ENCODE measurements at places on chromosomes 7 and 10. TPM values are rescaled to one million over a fixed set of nuclear protein-coding genes. Genes with fewer than 3 reads are reported as not detected.

- H3K4me1 ChIP-seq, result no peaks in the 10 kb centered on the region
- no peak overlapping the region for H3K27ac ChIP-seq
- peaks cover 22% of the 10 kb centered on the region for H3K27me3 ChIP-seq
- no peaks in the 10 kb centered on the region for H3K36me3 ChIP-seq
- no peak for DNase-seq
Observed at GRCh38 chr10:75291805-75292204, 56.0 kb upstream of the COMTD1 start.

DNA sequence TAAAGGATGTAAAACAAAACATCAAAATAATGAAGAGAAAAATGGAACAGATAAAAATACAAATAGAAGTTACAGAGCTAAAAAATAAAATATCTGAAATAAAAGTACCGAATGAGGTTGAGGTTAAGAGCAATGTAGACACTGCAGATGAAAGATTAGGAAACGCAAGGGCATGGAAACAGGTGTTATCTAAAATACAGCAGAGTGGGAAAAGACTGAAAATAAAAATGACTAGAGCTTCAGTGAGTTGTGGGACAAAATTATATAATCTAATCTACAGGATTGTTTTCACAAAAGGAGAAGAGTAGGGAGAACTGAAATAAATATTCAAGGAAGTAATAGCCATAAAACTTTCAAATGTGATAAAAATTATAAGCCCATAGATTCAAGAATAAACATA lies 123.8 kb downstream of the PTEN start:
- H3K4me1 ChIP-seq, result no peaks in the 10 kb centered on the region
- DNase-seq, result no peak
- no peak overlapping the region for H3K4me3 ChIP-seq
- H3K36me3 ChIP-seq, result no peaks in the 10 kb centered on the region

DNA sequence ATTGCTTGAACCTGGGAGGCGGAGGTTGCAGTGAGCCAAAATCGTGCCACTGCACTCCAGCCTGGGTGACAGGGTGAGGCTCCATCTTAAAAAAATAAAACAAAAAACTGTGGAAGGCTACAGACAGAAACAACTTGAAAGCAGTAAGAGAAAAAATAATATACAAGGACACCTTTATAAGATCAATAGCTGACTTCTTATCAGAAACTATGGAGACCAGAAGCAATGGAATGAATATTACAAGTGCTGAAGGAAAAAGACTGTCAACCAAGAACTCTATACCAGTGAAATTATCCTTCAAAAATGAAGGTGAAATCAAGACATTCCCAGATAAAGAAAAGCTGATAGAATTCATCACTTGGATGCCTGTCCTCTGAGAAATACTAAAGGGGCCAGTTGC lies 49.0 kb downstream of the RBAK start:
- peaks cover 3% of the 10 kb centered on the region for H3K36me3 ChIP-seq
- H3K27ac ChIP-seq, result no peak overlapping the region
- H3K4me3 ChIP-seq, result no peak overlapping the region
- no peaks in the 10 kb centered on the region for H3K27me3 ChIP-seq

- H3K36me3 ChIP-seq, result no peaks in the 10 kb centered on the region
- H3K27me3 ChIP-seq, result no peaks in the 10 kb centered on the region
- H3K27ac ChIP-seq, result no peak overlapping the region
- DNase-seq, result no peak
- no peaks in the 10 kb centered on the region for H3K4me1 ChIP-seq
Observed at GRCh38 chr7:73869011-73869798, 8.2 kb downstream of the TMEM270 start.

GRCh38 chr10:69241575-69241974 lies 21.4 kb downstream of the HKDC1 start:
- H3K27ac ChIP-seq, result no peak overlapping the region
- peaks cover 2% of the 10 kb centered on the region for H3K27me3 ChIP-seq
- no peak overlapping the region for H3K4me3 ChIP-seq
- no peak for DNase-seq

DNA sequence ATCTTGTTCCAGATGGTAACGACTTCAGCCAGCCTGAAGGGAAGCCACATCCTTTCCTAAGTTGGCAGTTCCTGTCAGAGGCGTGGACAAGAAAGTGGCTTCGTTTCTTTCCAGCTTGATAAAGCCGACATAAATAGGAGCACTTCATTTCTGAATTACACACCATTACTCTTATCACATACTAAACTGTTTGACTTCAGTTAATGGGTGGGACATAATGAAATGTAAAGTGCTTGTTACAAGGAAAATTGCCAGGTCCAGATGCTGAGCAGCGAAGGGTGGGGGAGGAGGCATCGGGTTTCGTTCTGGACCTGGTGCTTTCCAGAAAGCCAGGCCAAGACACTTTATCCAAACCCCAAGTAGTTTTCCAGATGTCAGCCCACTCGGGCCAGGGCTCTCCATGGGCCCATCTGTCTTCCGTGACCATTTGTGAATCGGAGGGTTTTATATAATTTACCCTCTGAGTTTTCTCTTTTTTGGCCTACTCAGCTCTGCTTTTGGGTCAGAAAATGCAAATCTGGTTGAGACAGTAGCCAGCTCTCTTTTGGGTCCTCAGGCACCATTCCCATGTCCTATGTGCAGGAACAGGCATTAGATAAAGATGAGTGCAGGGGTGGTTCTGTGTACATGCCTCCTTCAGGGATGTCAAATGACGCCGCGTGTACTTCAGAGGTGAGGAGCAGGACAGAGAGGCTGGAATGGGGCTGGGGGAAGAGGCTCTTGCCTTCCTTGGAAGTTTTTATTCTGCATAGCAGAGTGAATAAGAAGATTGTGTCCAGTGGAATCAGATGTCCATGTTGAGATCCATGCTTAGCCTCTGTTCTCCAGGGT lies 90.2 kb downstream of the TACC2 start:
- no peaks in the 10 kb centered on the region for H3K4me1 ChIP-seq
- H3K4me3 ChIP-seq, result no peak overlapping the region
- no peaks in the 10 kb centered on the region for H3K36me3 ChIP-seq

DNA sequence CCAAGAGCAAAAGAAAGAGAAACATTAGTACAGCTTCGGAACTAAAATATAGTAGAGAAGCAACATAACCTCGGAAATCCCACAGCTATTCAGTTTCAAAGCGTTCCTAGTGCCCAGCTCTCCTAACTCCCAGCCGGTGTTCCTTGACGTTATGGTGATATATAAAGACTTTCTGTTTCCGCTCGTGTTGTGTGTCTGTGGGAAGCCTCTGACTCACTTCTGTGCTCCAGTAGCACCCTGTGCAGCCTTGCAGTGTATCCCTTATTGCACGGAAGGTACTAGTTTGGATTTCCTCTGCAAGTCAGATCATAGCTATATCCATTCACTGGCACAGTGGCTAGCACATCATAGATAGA lies 535 bp downstream of the ASAH2B start:
- peaks cover 15% of the 10 kb centered on the region for H3K27me3 ChIP-seq
- peak overlapping the region; percentile 98 for H3K4me3 ChIP-seq
- peak; percentile 4 for DNase-seq

DNA sequence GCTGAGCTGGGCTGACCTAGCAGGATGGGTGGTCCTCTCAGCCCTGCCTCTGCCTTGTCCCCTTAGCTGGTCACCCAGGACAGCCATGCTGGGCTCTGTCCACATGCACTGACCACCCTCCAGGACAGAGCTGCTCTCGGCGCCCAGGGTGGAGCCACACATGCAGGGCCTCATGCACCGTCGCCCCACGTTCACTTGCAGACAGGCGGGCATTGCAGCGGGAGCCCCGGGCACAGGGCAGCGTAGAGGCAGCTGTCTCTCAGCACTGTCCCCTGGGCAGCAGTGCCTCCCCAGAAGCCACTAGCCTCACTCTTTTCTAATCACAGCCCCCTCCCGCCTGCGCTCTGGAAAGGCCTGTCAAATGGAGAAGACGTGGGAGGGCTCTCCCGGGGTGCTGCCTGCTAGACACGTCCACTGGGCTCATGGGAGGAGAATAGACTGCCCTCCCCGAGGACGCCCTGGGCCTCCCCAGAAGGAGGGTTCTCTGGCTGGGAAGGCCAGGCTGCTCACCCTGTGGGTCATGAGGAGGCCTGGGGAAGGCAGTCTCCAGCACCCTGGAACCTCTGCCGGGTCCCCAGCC lies 37.4 kb downstream of the YKT6 start:
- DNase-seq, result no peak
- no peaks in the 10 kb centered on the region for H3K27me3 ChIP-seq
- H3K27ac ChIP-seq, result no peak overlapping the region
- no peaks in the 10 kb centered on the region for H3K36me3 ChIP-seq
- H3K4me1 ChIP-seq, result no peaks in the 10 kb centered on the region

DNA sequence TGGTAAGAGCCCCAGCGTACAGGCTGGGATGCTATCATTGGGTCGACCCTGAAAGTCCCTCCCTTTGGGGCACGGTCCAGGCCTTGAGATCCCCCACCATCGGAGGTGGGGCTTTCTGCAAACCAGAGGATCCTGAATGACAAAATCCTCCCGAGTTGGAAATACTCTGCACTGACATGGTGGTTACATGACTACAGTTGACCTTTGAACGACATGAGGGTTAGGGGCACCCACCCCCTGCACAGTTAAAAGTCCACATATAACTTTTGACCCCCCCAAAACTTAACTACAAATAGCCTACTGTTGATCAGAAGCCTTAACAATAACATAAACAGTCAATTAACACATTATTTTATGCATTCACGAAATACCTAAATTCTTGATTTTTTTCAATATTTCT lies 13.1 kb downstream of the HSPA12A start:
- no peak overlapping the region for H3K27ac ChIP-seq
- peaks cover 22% of the 10 kb centered on the region for H3K27me3 ChIP-seq
- peaks cover 3% of the 10 kb centered on the region for H3K4me1 ChIP-seq
- no peak overlapping the region for H3K4me3 ChIP-seq
- DNase-seq, result no peak
- no peaks in the 10 kb centered on the region for H3K36me3 ChIP-seq

GRCh38 chr7:29077854-29078253 lies 68.5 kb downstream of the CPVL start:
- H3K36me3 ChIP-seq, result no peaks in the 10 kb centered on the region
- H3K4me1 ChIP-seq, result no peaks in the 10 kb centered on the region
- DNase-seq, result no peak
- no peak overlapping the region for H3K4me3 ChIP-seq
- no peak overlapping the region for H3K27ac ChIP-seq
- H3K27me3 ChIP-seq, result peaks cover 7% of the 10 kb centered on the region

DNA sequence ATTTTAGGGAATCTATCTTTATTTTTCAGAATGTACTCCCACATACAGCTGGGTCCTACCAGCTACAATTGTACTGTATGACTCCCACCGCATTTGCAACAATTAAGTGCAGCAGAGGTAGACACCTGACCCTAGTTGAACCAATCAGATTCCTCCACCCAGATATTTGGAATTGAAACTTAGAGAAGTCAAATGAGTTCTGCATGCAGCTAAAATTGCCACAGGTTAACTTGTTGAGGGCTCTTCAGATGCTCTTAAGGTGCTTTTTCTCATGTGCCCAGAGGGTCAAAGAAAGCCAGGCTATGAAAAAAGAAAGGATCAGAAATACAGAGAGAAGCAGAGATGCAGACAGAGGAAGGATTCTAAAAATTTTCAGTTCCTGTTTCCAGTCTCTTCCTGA lies 68.0 kb upstream of the TES start:
- peaks cover 50% of the 10 kb centered on the region for H3K4me1 ChIP-seq
- DNase-seq, result no peak
- H3K4me3 ChIP-seq, result no peak overlapping the region
- peaks cover 5% of the 10 kb centered on the region for H3K27me3 ChIP-seq
- H3K27ac ChIP-seq, result no peak overlapping the region

DNA sequence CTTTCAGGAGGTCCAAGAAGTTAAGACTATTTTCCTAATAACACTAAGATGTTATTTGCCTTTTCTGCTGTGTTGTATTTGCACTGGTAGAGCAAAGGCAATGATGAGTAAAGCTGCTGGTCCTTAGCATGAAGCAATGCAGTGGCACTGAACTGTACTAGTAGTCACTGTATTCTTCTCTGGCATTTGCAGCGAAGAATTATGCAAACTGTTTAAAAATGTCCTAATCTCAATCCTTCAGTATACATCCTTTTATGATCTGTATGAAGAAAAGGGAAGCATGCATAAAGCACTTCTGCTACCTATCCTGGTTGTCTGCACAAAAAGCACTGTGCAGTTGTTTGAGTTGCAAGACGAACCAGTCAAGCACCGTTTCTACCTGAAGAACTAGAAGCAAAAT lies 20.4 kb downstream of the IGF2BP3 start:
- DNase-seq, result no peak
- peaks cover 29% of the 10 kb centered on the region for H3K27me3 ChIP-seq
- no peaks in the 10 kb centered on the region for H3K36me3 ChIP-seq
- peaks cover 5% of the 10 kb centered on the region for H3K4me1 ChIP-seq
- H3K27ac ChIP-seq, result no peak overlapping the region

- no peak overlapping the region for H3K27ac ChIP-seq
- H3K4me3 ChIP-seq, result no peak overlapping the region
- no peaks in the 10 kb centered on the region for H3K4me1 ChIP-seq
- no peaks in the 10 kb centered on the region for H3K36me3 ChIP-seq
- DNase-seq, result no peak
Observed at GRCh38 chr10:34528320-34528719, 286.8 kb downstream of the PARD3 start.

DNA sequence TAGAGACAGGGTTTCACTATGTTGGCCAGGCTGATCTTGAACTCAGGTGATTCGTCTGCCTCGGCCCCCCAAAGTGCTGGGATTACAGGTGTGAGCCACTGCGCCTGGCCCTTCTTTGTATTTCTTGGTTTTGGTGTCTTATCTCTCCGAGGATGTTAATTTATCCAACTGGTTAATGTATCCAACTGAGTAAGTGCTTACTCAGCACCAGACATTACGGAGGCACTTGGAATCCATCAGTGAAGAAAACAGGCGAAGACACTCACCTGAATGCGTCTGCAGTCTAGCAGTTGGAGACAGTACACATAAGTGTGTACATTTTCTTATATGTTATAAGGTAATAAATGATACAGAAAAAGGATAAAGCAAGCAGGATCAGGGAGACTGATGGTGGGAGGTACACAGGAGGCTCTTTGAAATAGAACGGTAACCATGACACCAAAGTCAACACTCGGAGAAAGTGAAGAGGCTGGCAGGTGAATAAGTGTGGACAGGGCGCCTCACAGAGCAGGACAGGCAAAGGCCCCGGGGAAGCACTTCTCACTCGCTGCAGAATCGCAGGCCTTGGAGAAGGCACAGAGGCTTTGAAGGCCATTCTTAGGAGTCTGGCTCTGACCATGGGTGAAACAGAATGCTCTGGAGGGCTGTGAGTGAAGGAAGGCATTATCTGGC lies 73.1 kb downstream of the LANCL2 start:
- no peak overlapping the region for H3K27ac ChIP-seq
- H3K36me3 ChIP-seq, result peaks cover 4% of the 10 kb centered on the region
- no peak for DNase-seq
- H3K27me3 ChIP-seq, result no peaks in the 10 kb centered on the region
- H3K4me1 ChIP-seq, result peaks cover 43% of the 10 kb centered on the region

GJD4 gene
- not detected for total RNA-seq

ZNF853 gene
- total RNA-seq, result 0.42 TPM

PGAM2 gene
- 0.78 TPM for total RNA-seq

NUTM2A gene
- total RNA-seq, result not detected

LRGUK gene
- not detected for total RNA-seq

DGKI gene
- total RNA-seq, result 30.2 TPM

INHBA gene
- 2.5 TPM for total RNA-seq

GATA3 gene
- 79.5 TPM for total RNA-seq

RSU1 gene
- 46.9 TPM for total RNA-seq

All from activated T-helper 1 cell treated with anti-CD3 and anti-CD28 coated beads, Interleukin-12 subunit alpha, Interleukin-12 subunit beta, Interleukin-2, Interleukin-4 antibody, amounts not matched to agents 30 ng/mL and 10 ng/mL and 1 ng/mL, durations not matched to agents 14 hours and 24 hours and 36 hours (primary cell).